ENCODE measurements at places on chromosomes 4 and X.

DNA sequence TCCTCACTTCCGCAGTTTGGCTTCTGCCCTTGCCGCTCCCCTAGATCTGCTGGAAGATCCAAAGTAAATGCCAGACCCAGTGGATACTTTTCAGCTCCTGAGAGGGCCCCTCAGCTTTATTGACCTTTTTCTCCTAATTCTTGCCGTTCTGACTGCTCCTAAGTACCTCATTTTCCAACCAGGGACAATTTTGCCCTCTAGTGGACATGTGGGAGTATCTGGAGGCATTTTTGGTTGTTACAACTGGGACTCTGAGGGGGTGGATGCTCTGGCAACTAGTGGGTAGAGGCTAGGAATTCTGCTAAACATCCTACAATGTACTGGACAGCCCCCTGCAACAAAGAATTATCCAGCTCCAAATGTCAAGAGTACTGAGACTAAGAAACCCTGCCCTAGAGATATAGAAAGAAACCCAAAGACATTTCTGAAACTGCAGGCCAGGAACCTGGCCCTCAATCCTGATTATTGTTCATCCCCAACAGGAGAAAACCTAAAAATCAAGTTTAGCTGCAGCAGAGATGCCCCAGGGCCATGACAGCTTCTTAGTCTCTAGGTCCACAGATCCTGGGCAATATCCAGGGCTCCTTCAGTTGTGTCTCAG is 3.4 kb downstream of the TEX13B start:
- DNase-seq: peak; percentile 23

- no peak for DNase-seq
Measured at GRCh38 chrX:270848-271367, 10.3 kb upstream of the PLCXD1 start.

DNA sequence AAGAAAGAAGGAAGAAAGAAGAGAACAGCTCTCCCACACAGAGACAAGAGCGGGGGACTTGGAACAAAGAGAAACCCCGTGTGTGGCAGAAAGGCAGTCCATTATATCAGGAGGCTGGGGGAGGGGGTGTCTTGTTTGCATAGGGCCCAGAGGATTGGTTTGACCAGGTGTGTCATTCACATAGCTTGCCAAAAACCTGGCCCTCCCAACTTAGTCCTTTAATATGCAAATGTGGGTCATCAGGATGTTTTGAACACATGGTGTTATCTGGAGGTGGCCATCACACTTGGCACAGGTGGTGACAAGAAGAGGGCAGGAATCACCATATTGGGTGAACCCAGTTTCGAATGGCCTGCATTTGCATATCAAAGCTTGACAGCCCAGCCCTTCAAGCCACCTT is 111.7 kb downstream of the LINC00632 start:
- no peak for DNase-seq

- DNase-seq: no peak
Measured at GRCh38 chrX:17411205-17411604, 36.2 kb downstream of the NHS start.

DNA sequence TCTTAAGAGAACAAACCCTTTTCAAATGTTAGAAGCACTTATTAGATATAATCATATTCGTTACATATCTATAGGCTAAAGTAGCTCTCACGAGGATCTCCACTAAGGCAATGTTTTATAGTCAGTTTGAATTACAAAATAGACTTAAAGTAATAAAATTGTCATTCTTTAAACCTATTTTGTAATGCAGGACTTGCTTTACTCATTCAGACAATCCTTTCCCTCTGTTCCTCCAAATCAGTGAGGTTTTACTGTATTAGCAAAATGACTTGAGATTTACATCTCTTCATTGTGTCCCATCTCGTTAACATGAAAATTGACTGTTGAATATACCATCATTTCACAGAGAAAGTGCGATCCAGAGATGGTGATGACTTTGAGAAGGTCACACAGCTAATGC is 264.4 kb downstream of the THOC2 start:
- no peak for DNase-seq

DNA sequence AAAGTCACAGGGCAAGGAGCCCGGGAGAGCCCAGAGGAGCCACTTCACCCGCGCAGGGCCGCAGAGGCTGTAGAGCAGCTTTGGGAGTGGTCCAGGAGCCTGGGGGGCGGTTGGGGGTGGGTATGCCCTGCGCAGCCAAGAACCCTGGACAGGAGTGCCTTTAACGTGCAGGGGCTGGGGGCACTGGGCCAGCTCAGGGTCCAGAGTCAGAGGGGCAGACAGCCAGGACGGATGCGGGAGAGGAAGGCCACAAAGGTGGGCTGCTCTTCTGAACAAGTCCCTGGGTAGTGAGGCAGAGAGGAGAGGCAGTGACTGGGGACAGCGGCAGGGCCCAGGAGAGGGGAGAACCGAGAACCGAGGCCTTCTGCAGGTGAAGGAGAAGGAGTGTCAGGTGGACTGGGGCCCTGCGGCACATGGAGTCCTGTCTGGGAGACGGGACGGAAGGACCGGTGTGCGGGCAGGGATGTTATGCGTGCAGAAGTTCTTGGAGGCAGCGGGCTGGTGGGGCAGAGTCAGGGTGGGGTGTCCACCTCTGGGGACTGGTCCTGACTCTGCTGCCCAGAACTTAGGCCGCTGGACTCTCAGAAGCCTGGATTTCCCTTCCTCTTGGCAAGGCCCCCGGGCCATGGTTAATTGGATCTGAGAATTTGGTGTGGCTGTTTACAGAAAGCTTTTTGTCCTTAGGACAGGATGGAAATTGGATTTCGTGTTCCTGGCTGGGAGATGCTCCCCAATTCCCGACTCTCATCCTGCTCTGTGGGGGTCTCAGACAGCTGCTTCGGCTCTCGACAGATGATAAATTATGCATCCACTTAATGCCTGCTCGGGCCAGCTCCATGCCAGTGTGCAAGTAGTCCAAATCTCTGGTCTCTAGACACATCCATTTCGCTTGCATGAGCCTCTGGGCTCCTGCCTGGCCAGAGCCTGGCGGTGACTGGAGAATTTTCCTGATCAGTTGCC is 31.9 kb downstream of the ADRA2C start:
- DNase-seq: no peak

- DNase-seq: peak; percentile 88
Measured at GRCh38 chrX:38275615-38276014, 51.7 kb downstream of the RPGR start.

DNA sequence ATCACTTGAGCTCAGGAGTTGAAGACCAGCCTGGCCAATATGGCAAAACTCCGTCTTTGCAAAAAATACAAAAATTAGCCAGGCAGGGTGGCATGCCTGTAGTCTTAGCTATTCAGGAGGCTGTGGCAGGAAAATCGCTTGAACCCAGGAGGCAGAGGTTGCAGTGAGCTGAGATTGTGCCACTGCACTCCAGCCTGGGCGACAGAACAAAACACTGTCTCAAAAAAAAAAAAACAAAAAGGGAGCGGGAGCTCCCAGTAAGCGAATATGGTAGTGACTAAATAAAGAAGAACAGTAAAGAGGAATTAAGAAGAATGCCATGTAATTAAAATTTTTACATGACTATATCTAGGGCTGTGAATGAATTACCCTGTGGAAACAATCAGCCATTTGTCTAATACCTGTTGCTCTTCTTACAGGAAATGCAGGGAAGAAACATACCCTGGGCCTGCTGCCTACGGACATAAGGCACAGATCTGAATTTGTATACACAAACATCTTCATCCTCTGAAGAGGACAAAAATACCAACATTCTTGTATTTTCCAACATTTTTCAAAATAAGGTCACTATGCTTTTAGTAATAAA is 11.4 kb downstream of the WDFY3 start:
- DNase-seq: no peak

- DNase-seq: no peak
Measured at GRCh38 chrX:96971812-96972211, 88.1 kb downstream of the RPA4 start.

DNA sequence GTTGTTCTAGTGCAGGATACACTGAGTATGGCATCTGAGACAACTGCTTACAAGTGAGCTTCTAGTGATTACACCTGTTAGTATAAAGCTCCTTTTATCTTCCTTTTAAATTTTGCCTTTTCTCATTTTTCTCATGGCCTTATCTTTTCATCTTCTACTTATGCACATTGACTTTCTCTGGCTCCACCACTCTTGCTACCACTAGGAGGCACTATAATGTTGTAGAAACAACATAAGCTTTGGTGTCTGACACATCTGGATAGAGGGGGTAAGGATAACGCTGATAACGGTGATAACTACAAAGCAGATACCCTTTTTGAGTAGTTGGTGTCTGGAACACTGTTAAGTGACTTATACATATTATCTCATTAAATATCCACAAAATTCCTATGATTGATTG is 187.4 kb upstream of the TEX13C start:
- DNase-seq: no peak

DNA sequence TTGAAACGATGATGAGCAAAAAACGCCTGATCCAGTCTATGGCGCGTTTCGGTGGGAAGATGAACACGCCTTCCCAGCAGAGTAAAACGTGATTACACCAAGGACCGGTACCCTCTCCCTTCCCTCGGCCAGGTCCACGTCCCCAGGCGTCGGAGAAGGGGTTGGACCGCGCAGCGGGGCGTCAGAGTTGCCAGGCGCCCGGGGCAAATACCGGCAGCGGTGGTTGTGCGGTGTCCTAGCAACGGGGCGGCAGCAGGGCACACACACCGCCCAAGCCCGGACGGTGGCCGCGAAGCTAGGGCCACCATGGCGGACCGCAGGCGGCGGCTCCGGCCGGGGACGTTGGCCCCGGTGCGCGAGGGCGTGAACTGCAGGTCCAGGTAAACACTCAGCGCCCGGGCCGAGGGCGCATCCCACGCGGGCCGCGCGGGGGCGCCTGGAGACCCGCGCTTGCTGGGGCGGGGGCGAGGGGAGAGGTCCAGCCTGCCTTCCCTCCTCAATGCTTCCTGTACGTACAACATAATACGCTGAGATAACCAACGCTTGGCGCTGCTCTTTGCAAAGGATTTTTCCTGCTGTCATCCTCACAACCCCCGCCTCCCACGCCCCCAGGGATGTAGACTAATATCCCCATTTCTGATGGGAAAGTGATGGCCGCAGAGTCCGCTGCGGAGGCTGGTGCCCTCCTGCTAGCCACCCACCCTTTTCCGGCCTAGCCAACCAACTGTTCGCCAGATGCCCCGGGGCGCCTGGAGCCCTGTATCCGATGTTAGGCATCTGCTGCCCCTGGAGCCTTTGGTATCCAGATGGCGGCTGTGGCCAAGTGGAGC is at the start of gene FAM47E:
TSS of gene FAM47E (plus strand) at position 281 of the 830 bp plus-strand sequence. CDS start at position 307, 26 bp downstream.
- peak; percentile 67 for DNase-seq

DNA sequence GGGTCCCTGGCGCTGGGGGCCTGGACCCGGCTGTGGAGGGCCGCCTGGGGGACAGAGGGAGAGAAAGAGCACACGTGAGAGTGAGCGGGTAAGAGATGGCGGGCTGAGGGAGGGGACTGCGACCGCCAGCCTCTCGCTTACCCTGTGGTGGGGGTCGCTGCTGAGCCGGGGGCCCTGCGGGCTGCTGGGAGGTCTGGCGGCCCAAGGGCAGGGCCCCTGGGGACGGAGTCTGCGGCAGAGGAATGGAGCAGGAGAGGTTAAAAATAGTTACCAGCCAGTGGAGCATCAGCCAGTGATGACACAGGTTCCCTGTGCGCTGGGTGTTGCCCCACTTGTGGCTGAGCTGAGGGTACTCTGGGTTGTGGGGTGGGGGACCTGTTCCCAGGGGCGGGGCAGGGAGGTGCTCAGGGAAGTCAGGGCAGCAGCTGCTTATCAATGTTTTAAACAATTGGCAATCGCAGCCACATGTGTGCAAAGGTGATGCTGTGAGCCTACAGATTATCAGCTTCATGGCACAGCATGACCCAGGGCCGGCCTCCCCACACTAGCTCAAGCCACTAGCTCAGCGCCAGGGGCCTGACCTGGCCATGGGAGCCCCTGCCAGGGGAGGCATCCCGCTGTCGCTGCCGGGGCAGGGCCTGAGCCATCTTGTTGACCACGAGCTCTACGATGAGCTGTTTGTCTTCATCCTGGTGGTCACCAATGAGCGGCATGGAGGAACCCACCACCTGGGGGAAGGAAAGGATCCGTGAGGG is 7.5 kb upstream of the TIMP1 start:
- DNase-seq: no peak

GRCh38 chrX:9885150-9885549 is 82.0 kb upstream of the CLDN34 start:
- DNase-seq: peak; percentile 65

GRCh38 chr4:57550198-57550597 is 440.0 kb upstream of the IGFBP7 start:
- DNase-seq: no peak

GRCh38 chr4:5463936-5464650 is 244.3 kb downstream of the EVC2 start:
- DNase-seq: no peak

DNA sequence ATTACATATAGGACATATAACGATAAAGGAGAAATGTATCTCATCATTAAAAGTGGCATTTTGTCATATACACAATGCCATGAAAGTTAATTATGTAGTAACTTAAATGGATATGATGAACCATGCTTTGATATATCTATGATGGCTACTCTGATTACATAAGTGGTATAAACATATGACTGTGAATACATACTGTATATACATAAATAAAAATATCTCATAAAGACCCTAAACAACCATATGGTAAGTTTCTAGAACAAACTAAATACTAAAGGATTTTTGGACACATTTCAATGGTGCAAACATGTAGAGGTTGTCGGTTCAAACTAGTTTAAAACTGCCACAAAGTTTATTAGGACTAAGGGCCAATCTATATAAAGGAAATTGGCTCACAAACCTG is 849.6 kb upstream of the INTU start:
- DNase-seq: no peak

DNA sequence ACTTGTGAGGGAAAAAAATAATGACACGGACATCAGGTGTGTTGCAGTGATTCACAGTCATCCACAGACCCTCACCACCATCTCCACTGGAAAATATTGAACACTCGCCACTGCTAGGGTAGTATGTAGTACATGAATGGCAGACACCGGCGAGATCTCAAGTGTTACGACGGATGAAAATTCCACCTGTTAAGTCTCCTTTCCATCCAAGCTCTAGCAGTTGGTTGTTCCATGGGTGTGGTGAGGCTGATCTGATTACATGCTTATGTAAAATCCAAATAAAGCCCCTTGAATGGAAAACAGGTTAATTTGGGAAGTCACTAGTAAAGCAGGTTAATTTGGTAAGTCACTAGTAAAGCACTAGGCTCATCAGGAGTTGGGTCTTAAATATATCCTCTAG is 1.1 kb upstream of the ARMCX4 start:
- no peak for DNase-seq

- DNase-seq: no peak
Measured at GRCh38 chr4:53535567-53535966, 55.7 kb downstream of the LNX1 start.

DNA sequence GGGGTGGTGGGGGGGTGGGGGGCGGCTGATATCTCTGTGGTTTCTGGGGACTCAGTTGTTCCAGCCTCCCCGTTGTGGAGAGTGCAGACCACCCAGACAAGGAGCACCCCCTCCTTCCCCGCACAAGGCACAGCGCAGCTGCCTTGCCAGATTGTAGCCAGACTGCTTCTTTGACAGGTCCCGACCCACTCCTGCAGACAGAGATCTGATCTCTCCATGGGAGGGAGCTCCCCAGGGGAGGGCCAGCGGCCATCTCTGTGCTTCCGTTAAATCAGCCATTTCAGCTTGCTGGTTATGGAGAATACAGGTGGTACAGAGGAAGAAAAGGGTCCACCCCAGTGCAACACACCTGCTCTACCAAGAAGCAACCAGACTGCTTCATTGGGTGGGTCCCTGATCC is 80.8 kb downstream of the FGF16 start:
- no peak for DNase-seq
